ENCODE measurements at places on chromosomes 2 and 18.

DNA sequence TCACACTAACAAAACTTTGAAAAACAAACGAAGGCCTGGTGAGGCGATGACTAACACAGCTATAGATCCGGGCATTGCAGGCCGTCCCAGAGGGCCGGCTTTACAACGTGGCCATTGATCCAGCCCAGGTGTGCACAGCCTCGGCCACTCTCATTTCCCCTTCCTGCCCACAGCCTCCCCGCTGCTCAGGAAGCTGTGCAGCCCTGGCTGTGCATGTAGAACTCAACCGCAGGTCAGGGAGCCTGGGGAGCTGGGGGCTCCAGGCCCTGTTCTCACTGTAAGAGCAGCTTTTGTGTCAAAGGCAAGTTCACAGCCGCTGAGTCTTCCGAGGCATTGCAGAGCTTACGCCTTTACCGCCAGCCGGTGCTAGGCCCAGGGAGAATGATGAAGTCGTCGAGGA, 87.2 kb downstream of the LONRF2 start:
- no peak for DNase-seq

DNA sequence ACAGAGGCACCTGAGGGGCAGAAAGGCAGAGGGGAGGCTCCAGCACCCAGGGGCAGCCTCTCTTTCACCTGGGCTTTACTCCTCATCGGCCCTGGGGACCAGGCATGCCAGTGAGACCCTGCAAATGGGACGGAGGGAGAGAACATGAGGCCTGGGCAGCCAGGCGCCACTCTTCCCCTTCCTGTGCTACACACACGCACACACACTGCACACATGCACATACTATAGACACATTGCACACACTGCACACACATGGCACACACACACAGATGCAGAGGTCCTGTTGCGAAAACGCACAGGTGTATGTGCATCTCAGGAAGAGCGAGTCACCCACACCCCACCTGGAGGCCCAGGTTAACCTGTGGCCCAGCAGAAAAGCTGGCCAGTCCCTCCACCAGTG, 3.4 kb upstream of the RAB6D start:
- DNase-seq, result no peak

DNA sequence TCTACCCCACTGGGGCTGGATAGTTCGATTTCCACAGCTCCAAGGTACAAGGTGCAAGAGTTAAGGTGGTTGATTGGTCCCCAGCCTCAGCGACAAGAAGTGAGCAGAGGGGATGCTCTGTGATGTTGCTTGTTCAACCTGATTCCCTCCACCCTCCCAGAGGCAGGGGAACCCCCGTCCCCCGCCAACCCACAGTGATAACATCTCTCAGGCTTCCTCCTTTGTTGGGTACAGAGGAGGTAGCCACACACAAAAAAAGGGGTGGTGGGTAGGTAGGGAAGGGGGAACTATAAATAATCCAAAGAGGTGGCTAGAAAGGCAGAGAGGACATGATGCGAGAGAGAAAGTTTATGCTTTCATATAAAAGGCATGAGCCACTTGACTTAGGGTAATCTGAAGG, 192.9 kb upstream of the POU3F3 start:
- DNase-seq, result no peak

GRCh38 chr2:54722641-54723040, 821 bp upstream of the EML6 start:
- DNase-seq, result no peak

GRCh38 chr18:43574974-43575373, 297.7 kb upstream of the SYT4 start:
- no peak for DNase-seq

- no peak for DNase-seq
Observed at GRCh38 chr2:85288244-85288725, 39.5 kb downstream of the TGOLN2 start.

DNA sequence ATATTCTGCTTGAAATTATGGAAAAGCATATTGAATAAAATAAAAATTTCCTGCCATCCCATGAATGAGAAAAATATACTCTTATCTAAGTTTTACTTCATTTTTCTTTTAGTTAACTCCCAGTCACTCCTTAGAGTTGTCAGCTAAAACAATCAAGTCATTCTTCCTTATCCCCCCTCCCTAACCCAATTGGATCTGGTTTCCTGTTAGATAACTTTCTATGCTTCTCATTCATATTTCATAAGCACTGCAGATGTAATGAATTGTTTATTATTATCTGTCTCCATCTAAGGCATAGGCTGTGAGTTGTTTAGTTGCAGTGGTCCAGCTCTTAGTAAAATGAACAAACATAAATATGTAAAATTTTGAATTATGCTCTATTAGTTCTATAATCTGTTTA, 244.0 kb upstream of the GCFC2 start:
- DNase-seq, result no peak

GRCh38 chr2:137525641-137526190, 438.6 kb upstream of the HNMT start:
- DNase-seq, result no peak

DNA sequence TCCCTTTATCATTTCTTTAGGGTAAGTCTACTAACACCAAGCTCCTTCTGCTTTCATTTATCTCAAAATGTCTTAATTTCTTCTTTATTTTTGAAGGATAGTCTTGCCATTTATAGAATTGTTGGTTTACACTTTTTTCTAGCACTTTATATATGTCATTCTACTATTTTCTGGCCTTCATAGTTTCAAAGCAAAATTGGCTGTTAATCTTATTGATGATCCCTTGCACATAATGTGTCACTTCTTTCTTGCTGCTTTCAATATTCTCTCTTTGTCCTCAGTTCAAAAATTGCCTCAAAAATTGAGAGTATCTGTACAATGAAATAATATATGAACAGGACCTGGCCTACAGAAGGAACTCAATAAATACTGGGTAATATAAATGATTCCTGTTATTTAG, 7.9 kb upstream of the TANK start:
- no peak for DNase-seq

GRCh38 chr2:10911291-10912075, at the start of gene KCNF1:
Gene KCNF1, plus strand, starts transcription at chr2:10911934. Its CDS starts 493 bp downstream, at chr2:10912427.
- DNase-seq, result no peak

DNA sequence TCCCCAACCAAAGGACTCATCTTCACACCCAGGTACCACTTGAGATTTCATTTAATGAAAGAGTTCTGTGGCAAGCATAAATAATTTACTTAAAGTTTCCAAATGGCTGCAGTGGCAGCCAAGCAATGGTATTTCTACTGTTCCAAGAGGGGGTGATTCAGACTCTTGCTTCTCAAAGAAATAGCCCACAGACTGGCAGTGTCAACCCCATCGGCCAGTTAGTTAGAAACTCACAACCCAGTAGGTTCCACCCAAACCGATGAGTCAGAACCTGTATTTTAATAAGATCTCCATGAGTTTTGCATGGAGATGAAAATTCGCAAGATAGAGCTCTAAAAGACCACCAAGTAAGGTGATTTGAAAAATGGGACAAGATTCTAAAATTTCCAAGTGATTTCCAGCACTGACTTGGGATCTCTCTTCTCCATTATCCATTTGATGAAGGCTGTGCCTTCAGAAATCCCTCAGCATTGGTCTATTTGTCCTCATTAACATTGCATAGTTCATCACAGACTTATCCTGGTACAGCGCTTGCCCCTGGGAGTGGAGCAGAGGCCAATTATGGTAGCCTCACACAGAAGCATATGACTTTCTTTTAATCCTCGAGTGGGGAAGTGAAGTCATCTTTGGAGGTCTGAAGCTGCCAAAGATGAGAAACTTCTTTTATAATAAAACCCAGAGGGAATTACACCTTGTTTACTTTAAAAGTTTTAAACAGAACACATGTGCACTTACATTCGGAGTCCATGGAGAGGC, 361.4 kb upstream of the ID2 start:
- DNase-seq, result no peak

Measured in esophagus squamous epithelium (tissue), 5 donors.